ENCODE measurements at places on chromosomes 3 and 15. TPM values are rescaled to one million over a fixed set of nuclear protein-coding genes. Genes with fewer than 3 reads are reported as not detected.
A peak's percentile ranks its signal among the peaks of the same experiment; 100 is the strongest.

GRCh38 chr3:89227218-89227617, 119.8 kb downstream of the EPHA3 start:
- H3K4me1 ChIP-seq = no peaks in the 10 kb centered on the region
- H3K27me3 ChIP-seq = no peaks in the 10 kb centered on the region
- H3K4me3 ChIP-seq = no peak overlapping the region
- no peak for DNase-seq

DNA sequence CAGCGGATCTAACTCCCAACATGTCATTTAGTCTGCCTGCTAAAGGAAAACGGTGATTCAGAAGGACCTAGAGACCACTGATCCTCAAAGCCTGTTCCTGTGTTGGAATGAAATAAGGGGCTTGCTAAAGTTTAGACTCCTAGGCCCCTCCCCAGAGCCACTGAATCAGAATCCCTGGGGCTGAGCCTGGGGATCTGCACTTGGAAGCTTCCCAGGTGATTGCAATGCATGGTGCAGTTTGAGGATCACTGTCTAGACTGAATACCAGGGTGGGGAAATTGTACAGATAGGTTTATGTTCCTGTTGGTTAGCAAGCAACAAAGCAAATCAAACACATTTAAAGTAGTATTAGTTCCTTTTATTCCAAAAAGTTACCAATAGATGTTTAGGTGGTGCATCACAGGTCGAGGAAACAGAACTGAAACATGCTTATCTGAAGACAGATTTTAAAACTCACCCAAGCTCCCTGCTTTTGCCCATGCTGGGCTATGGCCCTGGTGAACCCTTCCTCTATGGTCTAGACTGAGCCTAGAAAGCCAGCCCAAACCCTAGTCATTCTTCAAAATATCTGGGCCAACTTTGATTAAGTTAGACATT, 29.6 kb upstream of the SPTBN5 start:
- no peak overlapping the region for H3K27ac ChIP-seq
- peaks cover 16% of the 10 kb centered on the region for H3K4me1 ChIP-seq
- H3K4me3 ChIP-seq = no peak overlapping the region
- DNase-seq = no peak
- H3K36me3 ChIP-seq = peaks cover 22% of the 10 kb centered on the region

GRCh38 chr3:11878837-11879236, 32.2 kb upstream of the TAMM41 start:
- peaks cover 6% of the 10 kb centered on the region for H3K27me3 ChIP-seq
- H3K4me1 ChIP-seq = no peaks in the 10 kb centered on the region
- H3K27ac ChIP-seq = no peak overlapping the region
- no peak overlapping the region for H3K4me3 ChIP-seq

Gene GPR87
- total RNA-seq = not detected

DNA sequence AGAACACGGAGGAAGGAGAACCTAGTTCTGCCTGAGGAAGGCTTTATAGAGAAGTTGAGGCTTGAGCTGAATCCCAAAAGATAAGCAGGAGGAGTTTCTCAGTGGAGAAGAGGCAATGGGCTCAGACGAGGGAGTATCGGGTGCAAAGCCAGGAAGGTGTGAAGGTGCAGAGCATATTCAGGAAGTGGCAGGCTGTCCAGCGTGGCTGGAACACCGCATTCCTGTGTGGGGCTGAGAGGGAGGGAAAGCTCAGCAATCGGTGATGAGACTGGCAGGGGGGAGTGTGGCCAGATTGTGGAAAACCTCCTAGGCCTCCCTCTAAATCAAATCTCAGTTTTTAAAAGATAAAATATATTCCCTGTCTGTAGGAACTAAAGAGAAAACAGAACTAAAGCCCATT, 63.0 kb downstream of the ARHGAP31 start:
- H3K27me3 ChIP-seq = no peaks in the 10 kb centered on the region
- no peak overlapping the region for H3K4me3 ChIP-seq
- H3K36me3 ChIP-seq = no peaks in the 10 kb centered on the region
- H3K27ac ChIP-seq = no peak overlapping the region
- DNase-seq = no peak
- peaks cover 12% of the 10 kb centered on the region for H3K4me1 ChIP-seq

- DNase-seq = no peak
- H3K4me1 ChIP-seq = peaks cover 27% of the 10 kb centered on the region
- peaks cover 4% of the 10 kb centered on the region for H3K36me3 ChIP-seq
Observed at GRCh38 chr3:156818273-156818651, 7.9 kb upstream of the LEKR1 start.

Gene CHRNB4
- total RNA-seq = not detected

DNA sequence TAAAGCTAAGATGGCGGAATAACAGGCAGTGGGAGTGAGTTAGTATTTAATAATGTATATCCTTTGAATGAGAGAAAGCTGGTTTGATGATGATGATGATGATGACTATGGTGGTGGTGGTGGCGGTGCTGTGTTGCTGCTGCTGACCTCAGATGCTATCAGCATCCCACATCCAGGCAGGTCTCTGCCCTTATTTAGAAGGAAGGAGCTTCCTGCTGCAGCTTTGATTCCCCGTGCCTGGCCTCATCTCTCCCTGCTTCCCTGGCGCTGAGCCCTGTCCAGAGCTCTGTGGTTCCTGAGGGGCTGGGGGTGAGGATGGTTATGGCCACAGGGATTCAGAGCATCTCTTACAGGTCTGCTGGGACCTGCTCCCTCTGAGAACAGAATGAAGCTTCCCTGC, 73.1 kb downstream of the RAB11A start:
- H3K36me3 ChIP-seq = no peaks in the 10 kb centered on the region
- peaks cover 10% of the 10 kb centered on the region for H3K27me3 ChIP-seq
- peaks cover 12% of the 10 kb centered on the region for H3K4me1 ChIP-seq
- H3K27ac ChIP-seq = no peak overlapping the region
- no peak for DNase-seq

Gene C3orf85
- total RNA-seq = not detected

Gene ARGFX
- total RNA-seq = not detected

DNA sequence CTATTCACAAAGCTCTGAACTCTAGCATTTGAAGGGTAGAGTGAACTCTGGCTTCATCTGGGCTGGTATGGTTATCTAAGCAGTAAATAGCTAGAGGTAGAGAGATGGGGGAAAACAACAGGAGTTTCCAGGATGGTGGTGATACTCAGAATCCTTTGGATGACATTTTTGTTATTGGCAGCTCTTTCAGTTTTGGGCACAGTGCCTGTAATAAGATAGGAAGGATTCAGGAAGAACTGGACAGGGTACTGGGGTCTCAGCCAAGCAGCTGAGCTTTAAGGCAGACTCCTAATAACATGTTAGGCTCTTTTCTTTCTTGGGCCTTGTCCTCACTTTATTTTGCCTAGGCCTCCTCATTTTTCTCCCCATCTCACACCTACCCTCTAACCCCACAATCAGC, 338.5 kb downstream of the CADM2 start:
- H3K4me1 ChIP-seq = no peaks in the 10 kb centered on the region
- H3K4me3 ChIP-seq = no peak overlapping the region
- DNase-seq = no peak
- H3K36me3 ChIP-seq = no peaks in the 10 kb centered on the region

Gene LRRC49
- not detected for total RNA-seq

Gene CGGBP1
- total RNA-seq = 153 TPM

GRCh38 chr3:178435575-178435974, 100.7 kb upstream of the KCNMB2 start:
- H3K4me3 ChIP-seq = no peak overlapping the region
- no peak for DNase-seq

- H3K27ac ChIP-seq = no peak overlapping the region
- H3K36me3 ChIP-seq = no peaks in the 10 kb centered on the region
- no peak for DNase-seq
- no peak overlapping the region for H3K4me3 ChIP-seq
- H3K4me1 ChIP-seq = no peaks in the 10 kb centered on the region
Observed at GRCh38 chr3:191236646-191237045, 37.6 kb downstream of the OSTN start.

DNA sequence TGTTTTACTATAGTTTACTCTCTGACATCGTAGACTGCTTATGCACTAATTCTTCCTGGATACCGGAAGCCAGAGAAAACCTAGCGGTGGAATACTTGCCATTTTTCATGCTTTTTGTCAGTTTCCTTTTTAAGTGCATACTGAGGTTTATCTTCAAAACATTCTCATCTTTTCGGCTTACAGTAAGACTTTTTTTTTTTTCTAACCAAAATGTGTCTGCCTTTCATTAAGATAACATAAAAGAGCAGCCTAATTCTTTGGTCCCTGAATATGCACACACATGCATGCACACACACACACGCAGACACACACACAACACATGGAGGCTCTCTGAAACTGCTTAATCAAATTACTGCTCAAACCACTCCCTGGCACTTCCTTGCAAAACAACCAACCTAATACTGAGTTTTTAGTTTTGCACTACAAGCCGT, 1.3 kb downstream of the ZNF445 start:
- peak overlapping the region; percentile 84 for H3K27ac ChIP-seq
- peaks cover 55% of the 10 kb centered on the region for H3K4me1 ChIP-seq
- no peaks in the 10 kb centered on the region for H3K27me3 ChIP-seq
- H3K4me3 ChIP-seq = peak overlapping the region; percentile 93
- no peak for DNase-seq

Gene LYSMD2
- 28.9 TPM for total RNA-seq

DNA sequence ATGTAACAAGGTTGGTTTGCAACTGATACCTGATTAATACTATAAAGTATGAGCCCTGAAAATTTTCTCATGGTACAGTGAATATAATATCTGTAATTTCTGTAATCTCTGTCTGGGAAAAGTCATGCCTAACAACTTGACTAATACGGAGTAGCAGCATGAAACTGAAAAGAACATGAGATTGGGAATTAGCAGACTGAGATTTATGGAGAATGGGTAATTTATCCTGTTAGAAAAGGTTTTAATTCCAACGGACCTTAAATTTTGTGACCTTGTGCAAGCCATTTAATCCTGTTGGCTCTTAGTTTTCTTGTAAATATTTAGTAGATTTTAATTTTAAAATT, 90.2 kb upstream of the CMC1 start:
- H3K4me1 ChIP-seq = no peaks in the 10 kb centered on the region
- no peaks in the 10 kb centered on the region for H3K36me3 ChIP-seq
- H3K4me3 ChIP-seq = no peak overlapping the region
- no peak overlapping the region for H3K27ac ChIP-seq
- DNase-seq = no peak

Gene P2RY14
- 0.21 TPM for total RNA-seq

Gene BNC1
- total RNA-seq = not detected

Gene EPHB1
- total RNA-seq = not detected

Gene THBS1
- 6.5 TPM for total RNA-seq

DNA sequence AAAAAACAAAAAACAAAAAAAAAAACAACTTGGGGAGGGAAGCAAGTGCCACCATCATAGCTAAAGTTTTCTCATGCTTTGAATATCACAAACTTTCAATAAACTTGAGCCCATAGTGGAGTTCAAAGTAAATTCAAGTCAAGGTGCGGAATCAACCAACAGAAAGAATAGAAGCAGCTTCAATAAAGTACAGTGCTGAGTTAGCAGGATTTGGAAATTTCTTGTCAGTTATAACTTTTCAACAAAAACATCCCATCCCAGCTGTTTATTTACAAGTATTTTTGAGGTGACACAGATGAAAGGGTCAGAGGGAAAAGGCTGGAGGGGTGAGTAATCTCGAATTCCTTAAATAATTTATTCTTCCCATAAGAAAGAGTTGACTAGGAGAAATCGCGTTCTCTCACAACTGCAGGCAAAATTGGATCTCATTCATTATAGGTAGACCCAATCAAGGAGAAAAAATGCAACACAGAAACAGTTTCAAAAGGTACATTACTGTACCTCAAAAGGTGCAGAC, 477.4 kb upstream of the RASGRP1 start:
- peaks cover 18% of the 10 kb centered on the region for H3K27me3 ChIP-seq
- H3K4me3 ChIP-seq = no peak overlapping the region
- no peak overlapping the region for H3K27ac ChIP-seq
- no peaks in the 10 kb centered on the region for H3K4me1 ChIP-seq
- H3K36me3 ChIP-seq = no peaks in the 10 kb centered on the region

GRCh38 chr3:8759038-8759707, 10.2 kb downstream of the OXTR start:
- H3K4me1 ChIP-seq = no peaks in the 10 kb centered on the region
- no peak overlapping the region for H3K27ac ChIP-seq
- DNase-seq = no peak
- no peaks in the 10 kb centered on the region for H3K36me3 ChIP-seq
- peaks cover 4% of the 10 kb centered on the region for H3K27me3 ChIP-seq

Gene KCNMB2
- total RNA-seq = not detected

Gene IL12A
- total RNA-seq = 3.0 TPM

- H3K27me3 ChIP-seq = no peaks in the 10 kb centered on the region
- peak overlapping the region; percentile 83 for H3K27ac ChIP-seq
- H3K4me1 ChIP-seq = peaks cover 9% of the 10 kb centered on the region
- no peak overlapping the region for H3K4me3 ChIP-seq
Observed at GRCh38 chr3:128287216-128287615, 133.9 kb downstream of the EEFSEC start.

Gene LRTM1
- not detected for total RNA-seq

Gene HDC
- total RNA-seq = not detected

- no peak overlapping the region for H3K27ac ChIP-seq
- peaks cover 74% of the 10 kb centered on the region for H3K27me3 ChIP-seq
- H3K4me1 ChIP-seq = peaks cover 43% of the 10 kb centered on the region
- DNase-seq = no peak
Observed at GRCh38 chr3:169659096-169659819, 4.3 kb downstream of the MECOM start.

DNA sequence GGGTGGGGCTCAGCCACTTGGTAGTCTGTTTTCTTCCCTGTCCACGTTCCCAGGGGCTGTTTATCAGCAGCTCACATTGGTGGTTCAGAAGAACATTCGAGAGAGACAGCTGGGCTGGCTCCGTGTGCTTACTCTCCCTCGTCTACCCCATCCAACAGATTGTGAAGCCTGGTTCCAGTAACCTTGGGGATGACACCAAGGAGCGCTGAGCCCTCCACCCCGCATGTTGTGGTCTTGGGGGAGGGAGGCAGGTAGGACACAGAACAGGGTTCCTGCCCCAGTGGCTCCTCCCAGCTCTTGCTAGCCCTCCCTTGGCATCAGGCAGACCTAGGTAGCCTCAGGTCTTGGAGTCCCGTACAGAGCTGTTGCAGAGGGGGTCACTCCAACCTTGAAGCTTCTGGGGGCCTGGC, 33.1 kb downstream of the KLF13 start:
- peaks cover 98% of the 10 kb centered on the region for H3K4me1 ChIP-seq
- no peaks in the 10 kb centered on the region for H3K27me3 ChIP-seq
- no peaks in the 10 kb centered on the region for H3K36me3 ChIP-seq
- peak overlapping the region; percentile 94 for H3K4me3 ChIP-seq
- peak overlapping the region; percentile 98 for H3K27ac ChIP-seq

Gene SLC28A2
- not detected for total RNA-seq

GRCh38 chr3:40452562-40452875, 4.6 kb upstream of the RPL14 start:
- no peak for DNase-seq
- peak overlapping the region; percentile 99 for H3K27ac ChIP-seq
- H3K36me3 ChIP-seq = no peaks in the 10 kb centered on the region
- H3K27me3 ChIP-seq = peaks cover 1% of the 10 kb centered on the region

GRCh38 chr15:78350058-78350457, 9.9 kb downstream of the CRABP1 start:
- no peak overlapping the region for H3K27ac ChIP-seq
- H3K27me3 ChIP-seq = peaks cover under 1% of the 10 kb centered on the region
- no peak for DNase-seq
- H3K36me3 ChIP-seq = no peaks in the 10 kb centered on the region

Gene CPLX3
- total RNA-seq = 0.39 TPM

All from naive thymus-derived CD8-positive, alpha-beta T cell (primary cell).